Left renal cortex interstitium (tissue), 4 donors: ENCODE measurements at places on chromosomes 2 and 18. TPM values are rescaled to one million over a fixed set of nuclear protein-coding genes. Genes with fewer than 3 reads are reported as not detected.

TGFA gene
- 21.6 TPM for polyA plus RNA-seq

CYB5A gene
- 284 TPM for polyA plus RNA-seq

EXOC6B gene
- 22.3 TPM for polyA plus RNA-seq

CD8A gene
- 0.45 TPM for polyA plus RNA-seq

MAB21L4 gene
- polyA plus RNA-seq: 1.8 TPM

IL18R1 gene
- 1.8 TPM for polyA plus RNA-seq

ACVR1C gene
- 0.16 TPM for polyA plus RNA-seq

UCN gene
- polyA plus RNA-seq: 0.59 TPM

CTAGE1 gene
- polyA plus RNA-seq: 0.05 TPM

MARCO gene
- polyA plus RNA-seq: not detected

CLEC4F gene
- 0.08 TPM for polyA plus RNA-seq

NBAS gene
- polyA plus RNA-seq: 60.4 TPM

TEX44 gene
- not detected for polyA plus RNA-seq

IFIH1 gene
- polyA plus RNA-seq: 6.0 TPM

FBXO15 gene
- 6.3 TPM for polyA plus RNA-seq

KIF5C gene
- polyA plus RNA-seq: 4.0 TPM

TMEM169 gene
- 13.3 TPM for polyA plus RNA-seq

BMP10 gene
- not detected for polyA plus RNA-seq

IL1A gene
- polyA plus RNA-seq: 0.14 TPM

REV1 gene
- 50.9 TPM for polyA plus RNA-seq

KCNJ13 gene
- 2.9 TPM for polyA plus RNA-seq
